Activated naive CD8-positive, alpha-beta T cell treated with anti-CD3 and anti-CD28 coated beads for 36 hours (primary cell): ENCODE measurements at places on chromosomes 2 and 18.

GRCh38 chr18:10518595-10519255 lies 7.1 kb upstream of the NAPG start:
- DNase-seq = no peak

DNA sequence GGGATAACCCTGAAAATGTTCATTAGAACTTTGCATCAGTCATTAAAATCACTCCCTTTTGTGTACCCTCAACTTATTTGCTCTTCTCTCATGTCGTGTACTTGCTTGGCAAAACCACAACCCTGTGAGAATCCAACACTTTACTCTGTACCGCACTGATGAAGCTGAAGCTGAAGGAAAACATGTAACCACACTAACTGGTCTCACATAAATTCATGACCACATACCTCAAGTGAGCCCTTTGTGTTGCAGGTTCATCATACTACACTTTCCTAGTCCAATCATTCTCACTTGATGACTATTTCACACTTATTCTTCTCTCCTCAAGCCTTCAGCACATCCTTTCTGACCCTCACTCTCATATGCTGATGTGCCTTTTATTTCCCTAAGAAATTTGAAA lies 175.4 kb downstream of the DPP4 start:
- no peak for DNase-seq

- no peak for DNase-seq
Measured at GRCh38 chr18:76689646-76690264, 132.6 kb upstream of the ZNF236 start.

DNA sequence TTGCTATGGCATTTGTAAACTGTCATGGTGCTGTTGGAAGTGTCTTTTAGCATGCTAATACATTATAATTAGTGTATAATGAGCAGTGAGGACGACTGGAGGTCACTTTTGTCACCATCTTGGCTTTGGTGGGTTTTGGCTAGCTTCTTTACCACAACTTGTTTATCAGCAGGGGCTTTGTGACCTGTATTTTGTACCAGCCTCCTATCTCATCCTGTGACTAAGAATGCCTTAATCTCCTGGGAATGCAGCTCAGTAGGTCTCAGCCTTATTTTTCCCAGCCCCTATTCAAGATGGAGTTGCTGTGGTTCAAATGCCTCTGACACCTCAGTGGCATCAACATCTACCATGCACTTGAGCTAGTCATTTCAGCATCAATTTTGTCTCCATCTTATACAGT lies 29.7 kb downstream of the LYPD6 start:
- no peak for DNase-seq

DNA sequence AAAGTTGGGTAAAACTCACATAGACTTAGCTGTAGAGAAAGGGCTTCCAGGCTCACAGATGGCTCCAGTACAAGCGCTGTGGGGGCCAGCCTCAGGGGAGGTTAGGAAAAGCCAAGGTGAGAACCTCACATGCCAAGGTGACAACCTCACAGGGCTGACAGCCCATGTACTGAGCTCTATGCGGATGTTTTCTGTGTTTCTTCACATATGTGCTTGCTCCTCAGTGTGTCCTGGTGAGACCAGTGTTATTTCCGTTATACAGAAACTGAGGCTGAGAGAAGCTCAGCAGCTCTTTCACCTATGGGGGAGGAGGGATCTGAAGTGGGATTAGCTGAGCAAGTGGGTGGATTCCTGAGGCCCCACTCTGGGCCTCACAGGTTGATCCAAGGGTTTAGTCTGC lies 67.3 kb downstream of the INPP4A start:
- DNase-seq = no peak

GRCh38 chr2:240568678-240569522 lies 616 bp downstream of the RNPEPL1 start:
- DNase-seq = peak; percentile 63

DNA sequence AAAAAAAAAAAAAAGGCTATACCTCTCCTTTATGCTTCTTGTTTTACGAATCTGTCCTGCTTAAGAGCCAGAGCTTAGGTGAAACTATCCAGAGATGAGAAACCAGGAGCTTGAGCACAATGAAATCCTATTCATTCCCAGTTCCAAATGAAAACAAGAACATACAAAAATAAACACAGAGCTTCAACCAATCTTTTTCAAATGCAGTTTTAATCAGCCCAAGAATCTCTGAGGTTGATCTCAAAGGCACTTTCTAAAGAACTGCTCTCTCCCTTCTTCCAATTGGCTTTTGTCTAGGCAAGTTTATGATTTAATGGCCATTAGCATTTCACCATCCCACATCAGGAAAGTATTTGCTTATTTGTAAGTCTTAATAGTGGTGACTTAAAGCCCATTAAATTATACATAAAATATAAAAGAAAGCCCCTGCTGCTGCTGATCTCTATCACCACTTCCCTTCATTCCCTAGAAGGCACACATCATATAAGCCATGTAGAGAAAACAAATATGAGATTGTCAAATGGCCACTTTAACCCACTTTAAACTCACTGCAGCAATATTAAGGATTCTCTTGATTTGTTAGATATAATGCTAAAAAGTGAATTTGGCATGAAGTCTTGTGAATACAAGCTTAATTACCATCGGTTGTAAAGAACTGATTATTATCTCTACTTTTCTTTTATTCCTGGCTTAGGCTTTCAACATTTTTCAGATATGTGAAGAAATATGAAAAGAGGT lies 29.3 kb upstream of the SCN9A start:
- no peak for DNase-seq

DNA sequence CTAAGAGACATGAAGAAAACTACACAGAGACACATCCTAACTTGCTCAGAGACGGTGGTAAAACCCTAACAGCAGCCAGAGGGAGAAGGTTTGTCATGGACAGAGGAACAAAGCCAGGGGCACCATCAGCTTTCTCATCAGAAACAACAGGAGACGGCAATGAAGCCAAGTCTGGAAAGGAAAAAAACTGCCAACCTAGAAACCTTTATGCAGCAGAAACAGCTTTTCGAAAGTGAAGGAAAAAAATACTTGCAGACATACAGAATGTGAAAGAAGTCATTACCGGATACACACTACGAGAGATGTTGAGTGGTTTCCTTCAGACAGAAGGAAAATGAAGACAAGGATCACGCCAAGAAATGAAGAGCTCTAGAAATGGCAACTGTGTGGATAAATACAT lies 55.9 kb downstream of the ANO7 start:
- no peak for DNase-seq

DNA sequence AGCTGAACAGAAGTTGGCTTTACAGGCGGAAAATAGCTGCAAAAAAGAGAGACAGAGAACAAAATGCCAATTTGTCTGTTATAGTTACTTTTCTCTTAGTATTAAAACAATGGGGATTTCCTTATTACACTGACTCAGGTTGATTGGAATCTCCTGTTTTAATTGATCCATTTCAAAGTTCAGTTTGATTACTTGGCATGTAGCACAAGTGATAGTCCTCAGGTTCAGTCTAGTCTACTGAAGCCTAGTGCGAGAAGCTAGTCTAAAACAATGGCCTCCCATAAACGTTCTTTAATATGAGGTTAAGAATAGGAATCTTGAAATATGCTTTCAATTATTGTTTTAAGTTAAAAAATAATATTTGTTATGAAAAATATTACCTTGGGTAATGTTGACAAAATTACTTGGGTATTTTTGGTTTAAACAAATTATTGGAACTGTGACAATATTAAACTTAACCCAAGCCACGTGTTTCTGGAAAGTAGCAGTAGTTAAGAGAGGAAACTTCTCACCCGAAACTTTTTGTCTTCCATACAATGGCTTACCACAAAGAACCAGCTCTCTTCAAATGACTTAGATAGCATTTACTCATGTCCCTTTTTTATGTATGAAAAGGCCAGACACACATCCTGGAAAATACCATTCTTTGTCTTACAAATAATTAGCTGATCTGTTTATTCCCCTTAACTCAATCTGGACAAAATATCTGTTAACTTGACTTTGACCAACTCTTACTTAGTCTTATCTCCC lies 1326.2 kb upstream of the TMEFF2 start:
- DNase-seq = no peak

DNA sequence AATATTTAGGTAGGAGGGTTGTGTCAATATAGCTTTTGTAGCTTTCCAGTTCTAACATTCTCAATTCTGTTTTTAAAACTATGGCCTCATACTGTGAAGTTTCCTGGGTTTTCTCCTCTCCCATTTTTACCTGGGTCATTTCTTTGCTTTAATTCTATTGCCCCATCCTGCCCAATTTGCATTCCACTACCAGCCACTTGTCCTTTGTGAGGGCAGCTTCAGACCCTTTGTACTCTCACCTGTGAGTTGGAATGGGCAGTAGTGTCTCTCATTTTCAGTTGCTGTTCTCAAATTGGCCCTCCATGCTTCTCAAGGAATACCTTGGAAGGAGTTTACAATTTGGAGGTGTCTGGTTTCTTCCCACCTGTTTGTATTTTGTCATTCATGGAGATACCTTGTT lies 108.4 kb downstream of the CAMKMT start:
- DNase-seq = no peak

- DNase-seq = no peak
Measured at GRCh38 chr18:9722691-9723090, 14.6 kb downstream of the RAB31 start.
